Karpas-422 (cell line): ENCODE measurements at places on chromosomes 5 and 9. TPM values are rescaled to one million over a fixed set of nuclear protein-coding genes. Genes with fewer than 3 reads are reported as not detected.
A peak's percentile ranks its signal among the peaks of the same experiment; 100 is the strongest.

- no peak for DNase-seq
- H3K4me1 ChIP-seq: no peaks in the 10 kb centered on the region
- no peak overlapping the region for H3K27ac ChIP-seq
- H3K4me3 ChIP-seq: no peak overlapping the region
- H3K27me3 ChIP-seq: no peaks in the 10 kb centered on the region
- no peaks in the 10 kb centered on the region for H3K36me3 ChIP-seq
Observed at GRCh38 chr5:119651486-119651885, 22.1 kb downstream of the FAM170A start.

- H3K36me3 ChIP-seq: no peaks in the 10 kb centered on the region
- H3K4me3 ChIP-seq: no peak overlapping the region
- H3K27me3 ChIP-seq: no peaks in the 10 kb centered on the region
- DNase-seq: no peak
Observed at GRCh38 chr9:479304-479970, 264.8 kb downstream of the DOCK8 start.

GRCh38 chr5:98292496-98292895, 481.0 kb upstream of the RGMB start:
- no peak for DNase-seq
- H3K27me3 ChIP-seq: no peaks in the 10 kb centered on the region
- H3K4me3 ChIP-seq: no peak overlapping the region
- H3K4me1 ChIP-seq: peaks cover 2% of the 10 kb centered on the region
- no peaks in the 10 kb centered on the region for H3K36me3 ChIP-seq

- H3K27me3 ChIP-seq: no peaks in the 10 kb centered on the region
- peaks cover 97% of the 10 kb centered on the region for H3K4me1 ChIP-seq
- H3K4me3 ChIP-seq: peak overlapping the region; percentile 63
Observed at GRCh38 chr9:37337301-37337890, 85.1 kb upstream of the GRHPR start.

DNA sequence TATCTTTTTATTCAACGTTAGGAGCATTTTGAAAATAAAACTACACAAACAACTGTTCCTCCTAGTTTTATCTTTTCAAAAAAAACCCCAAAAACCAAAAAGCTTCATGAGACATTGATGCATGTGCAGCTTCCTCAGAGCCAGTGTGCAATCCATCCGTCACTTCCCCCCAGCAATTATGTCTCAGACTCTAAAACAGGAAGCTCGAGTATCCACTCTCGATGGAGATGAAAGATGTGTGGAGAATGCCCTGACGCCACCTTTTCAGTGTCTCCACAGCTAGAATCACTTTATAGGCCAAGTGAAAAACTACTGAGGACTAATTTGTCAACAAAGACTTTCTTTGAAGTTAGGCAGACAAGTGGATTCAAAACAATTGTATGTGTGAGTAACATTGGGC, 408.9 kb upstream of the SMARCA2 start:
- H3K36me3 ChIP-seq: no peaks in the 10 kb centered on the region
- H3K4me1 ChIP-seq: no peaks in the 10 kb centered on the region
- DNase-seq: no peak
- H3K27ac ChIP-seq: no peak overlapping the region
- no peak overlapping the region for H3K4me3 ChIP-seq
- no peaks in the 10 kb centered on the region for H3K27me3 ChIP-seq

GRCh38 chr5:15183520-15183919, 311.9 kb upstream of the ANKH start:
- H3K27me3 ChIP-seq: no peaks in the 10 kb centered on the region
- no peak overlapping the region for H3K27ac ChIP-seq
- no peaks in the 10 kb centered on the region for H3K4me1 ChIP-seq
- H3K36me3 ChIP-seq: no peaks in the 10 kb centered on the region

- DNase-seq: peak; percentile 94
- H3K36me3 ChIP-seq: no peaks in the 10 kb centered on the region
- no peak overlapping the region for H3K27ac ChIP-seq
- no peak overlapping the region for H3K4me3 ChIP-seq
Observed at GRCh38 chr9:68584189-68585033, 43.7 kb upstream of the TMEM252 start.

DNA sequence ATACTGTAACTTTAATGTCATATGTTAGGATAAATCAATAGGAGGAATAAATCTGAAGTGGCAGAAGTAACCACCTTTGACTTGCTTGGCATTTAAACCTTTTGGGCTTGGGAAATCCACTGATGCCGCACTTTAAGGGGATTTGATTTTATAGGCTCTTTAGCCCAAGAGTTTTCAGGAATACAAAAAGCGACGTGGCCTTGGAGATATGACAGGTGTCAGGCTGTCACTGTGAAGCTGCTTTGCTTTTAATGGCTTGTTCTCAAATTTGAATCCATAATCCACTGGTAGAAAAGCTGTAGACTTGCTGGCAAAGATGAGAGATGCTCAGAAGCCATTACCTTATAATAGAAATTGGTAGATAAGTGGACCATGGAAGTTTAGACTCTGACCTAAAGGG, 71.6 kb downstream of the GABRG2 start:
- no peak overlapping the region for H3K4me3 ChIP-seq
- no peak for DNase-seq
- no peaks in the 10 kb centered on the region for H3K4me1 ChIP-seq
- no peaks in the 10 kb centered on the region for H3K36me3 ChIP-seq

- no peak overlapping the region for H3K4me3 ChIP-seq
- no peak overlapping the region for H3K27ac ChIP-seq
- DNase-seq: peak; percentile 43
Observed at GRCh38 chr5:159343295-159344094, 13.2 kb upstream of the IL12B start.

DNA sequence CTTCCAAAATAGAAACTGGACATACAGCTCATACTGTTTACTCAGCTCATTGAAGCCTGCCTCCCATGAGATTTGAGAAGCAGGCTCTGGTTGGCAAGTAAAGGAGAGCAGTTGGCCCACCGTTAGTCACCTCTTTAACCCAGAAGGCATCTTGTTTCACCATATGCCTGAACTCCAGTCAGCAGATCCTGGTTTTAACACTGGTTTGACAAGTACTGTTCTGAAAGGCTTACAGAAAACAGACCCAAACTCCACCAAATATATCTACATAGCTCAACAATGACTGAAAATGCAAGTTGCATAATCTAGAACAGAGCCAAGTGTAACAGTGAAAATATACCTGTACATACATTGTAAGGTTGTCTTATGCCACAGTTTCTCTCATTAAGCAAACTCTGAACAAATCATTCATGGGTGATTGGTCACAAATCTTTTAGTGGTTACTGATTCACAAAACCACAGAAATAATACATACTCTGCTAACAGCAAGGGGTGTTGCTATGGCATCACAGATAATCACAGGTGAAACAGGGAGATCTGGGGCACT, 198.8 kb downstream of the BNC2 start:
- no peaks in the 10 kb centered on the region for H3K27me3 ChIP-seq
- H3K27ac ChIP-seq: no peak overlapping the region
- H3K4me1 ChIP-seq: no peaks in the 10 kb centered on the region
- no peak for DNase-seq
- H3K4me3 ChIP-seq: no peak overlapping the region

DNA sequence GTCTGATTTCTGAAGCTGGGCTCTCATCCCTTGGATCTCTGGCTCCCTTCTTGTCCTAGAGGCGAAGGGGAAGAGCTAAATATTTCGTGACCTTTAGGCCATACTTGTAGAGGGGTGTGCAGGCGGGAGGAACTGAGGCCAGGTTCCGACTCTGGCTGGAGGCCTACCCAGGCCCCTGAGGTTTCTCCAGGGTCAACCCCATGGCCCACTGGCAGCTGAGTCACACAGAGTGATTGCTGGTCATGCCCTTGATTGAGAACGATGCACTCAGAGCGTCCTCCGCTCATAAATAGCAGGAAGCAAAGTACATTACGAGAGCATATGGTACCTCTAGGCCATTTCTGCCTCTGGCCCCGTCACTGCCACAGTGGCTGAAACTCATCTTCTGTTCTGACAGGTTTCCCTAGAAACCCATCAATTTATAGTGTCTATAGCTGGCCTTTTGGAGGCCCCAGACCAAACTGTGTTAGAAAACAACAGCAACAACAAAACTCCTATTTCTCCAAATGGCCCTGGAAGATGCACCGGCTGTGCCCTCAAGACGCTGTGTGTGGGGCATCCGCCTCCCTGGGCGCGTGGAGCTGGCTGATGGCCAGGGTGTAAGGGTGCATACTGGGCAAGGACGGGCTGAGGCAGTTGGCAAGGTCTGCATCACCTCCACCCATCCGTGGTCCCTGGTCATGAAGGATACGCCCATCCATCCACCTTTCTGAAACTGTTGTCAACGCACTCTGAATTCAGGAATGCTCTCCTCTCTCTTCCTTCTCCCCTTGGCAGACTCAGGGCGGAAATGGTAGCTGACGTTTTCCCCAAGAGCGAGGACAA, 32.9 kb upstream of the FCN1 start:
- no peak overlapping the region for H3K27ac ChIP-seq
- no peaks in the 10 kb centered on the region for H3K4me1 ChIP-seq
- no peak overlapping the region for H3K4me3 ChIP-seq
- DNase-seq: no peak
- H3K36me3 ChIP-seq: no peaks in the 10 kb centered on the region

GRCh38 chr9:82495884-82496777, 507.6 kb downstream of the SPATA31D1 start:
- no peaks in the 10 kb centered on the region for H3K4me1 ChIP-seq
- H3K4me3 ChIP-seq: no peak overlapping the region
- no peak for DNase-seq
- no peaks in the 10 kb centered on the region for H3K27me3 ChIP-seq

- H3K4me1 ChIP-seq: no peaks in the 10 kb centered on the region
- no peak overlapping the region for H3K4me3 ChIP-seq
Observed at GRCh38 chr5:109998208-109998607, 308.5 kb downstream of the MAN2A1 start.

- no peaks in the 10 kb centered on the region for H3K27me3 ChIP-seq
- H3K4me1 ChIP-seq: peaks cover 74% of the 10 kb centered on the region
- peak overlapping the region; percentile 38 for H3K4me3 ChIP-seq
Observed at GRCh38 chr9:2253636-2254580, 238.8 kb downstream of the SMARCA2 start.

- no peaks in the 10 kb centered on the region for H3K36me3 ChIP-seq
- no peak within 1 kb of the TSS for H3K27ac ChIP-seq
- DNase-seq: no peak
- H3K4me3 ChIP-seq: no peak within 1 kb of the TSS
Observed at GRCh38 chr5:151686674-151687407, at the start of gene SPARC. SPARC (minus strand) TSS chr5:151686915; CDS start chr5:151676188, 10,727 bp downstream.

DNA sequence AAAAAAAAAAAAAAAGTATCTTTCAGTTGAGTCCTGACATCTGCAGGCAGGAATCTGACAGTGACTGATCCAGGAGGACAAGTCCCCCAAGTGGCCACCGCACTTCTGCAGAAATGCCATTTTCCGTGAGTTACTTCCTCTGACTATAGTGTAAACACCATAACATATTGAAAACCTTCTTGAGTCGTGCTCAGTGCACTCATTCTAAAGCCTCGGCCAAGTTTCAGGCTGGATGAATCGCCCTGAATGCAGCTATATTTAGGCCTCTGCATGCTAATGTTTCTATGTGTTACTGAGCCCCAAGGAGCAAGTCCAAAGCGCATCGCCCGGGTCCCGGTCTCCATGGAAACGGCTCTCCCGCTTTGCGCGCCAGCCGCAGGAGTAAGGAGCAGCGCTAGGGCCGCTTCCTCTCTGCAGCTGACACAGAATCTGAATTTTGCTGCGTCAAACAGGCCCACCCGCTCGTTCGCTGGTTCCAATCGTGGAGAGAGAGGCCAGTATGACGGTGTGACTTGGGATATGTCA, 335.4 kb downstream of the MSX2 start:
- DNase-seq: no peak
- no peaks in the 10 kb centered on the region for H3K4me1 ChIP-seq
- H3K4me3 ChIP-seq: no peak overlapping the region
- no peaks in the 10 kb centered on the region for H3K36me3 ChIP-seq
- no peaks in the 10 kb centered on the region for H3K27me3 ChIP-seq
- no peak overlapping the region for H3K27ac ChIP-seq

DNA sequence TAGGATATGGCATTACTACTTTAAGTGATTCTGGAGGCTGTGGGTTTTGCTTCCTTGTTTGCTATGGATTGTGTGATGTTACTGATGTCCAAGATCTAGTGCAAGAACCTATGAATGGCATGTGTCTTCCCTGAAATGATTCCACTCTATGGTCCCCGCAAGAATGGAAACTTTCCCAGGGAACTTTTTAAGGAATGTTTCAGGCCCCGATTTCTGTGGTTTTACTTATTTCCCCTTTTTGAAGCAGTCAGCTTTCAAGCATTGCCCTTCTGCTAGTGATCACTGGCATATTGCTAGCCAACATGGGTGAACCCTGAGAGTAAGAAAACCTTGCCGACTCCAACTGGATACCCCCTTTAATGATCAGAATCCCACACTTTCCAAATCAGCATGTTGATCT, 26.6 kb upstream of the CD180 start:
- no peak overlapping the region for H3K4me3 ChIP-seq
- peaks cover 17% of the 10 kb centered on the region for H3K4me1 ChIP-seq

- no peaks in the 10 kb centered on the region for H3K36me3 ChIP-seq
- no peak overlapping the region for H3K27ac ChIP-seq
- no peaks in the 10 kb centered on the region for H3K27me3 ChIP-seq
- H3K4me3 ChIP-seq: no peak overlapping the region
- peaks cover 11% of the 10 kb centered on the region for H3K4me1 ChIP-seq
Observed at GRCh38 chr5:153901449-153901848, 137.3 kb downstream of the FAM114A2 start.

DNA sequence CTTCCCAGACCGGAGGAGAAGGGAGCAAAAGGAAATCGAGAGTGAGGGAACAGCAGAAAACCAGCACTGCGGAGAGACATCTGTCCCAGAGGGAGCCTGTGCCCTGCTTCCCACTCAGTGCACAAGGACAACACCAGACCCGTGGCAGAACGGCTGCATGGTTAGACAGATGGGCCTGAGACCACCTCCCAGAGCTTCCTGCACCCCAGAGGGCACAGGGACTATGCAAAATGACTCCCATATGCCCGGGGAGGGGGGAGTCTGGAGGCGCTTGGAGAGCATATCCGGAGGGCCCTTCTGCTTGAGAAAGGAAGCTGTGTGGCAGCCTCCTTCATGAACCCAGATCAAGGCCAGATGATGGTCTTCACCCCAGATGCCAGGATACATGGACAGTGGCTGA, 26.6 kb downstream of the TLX3 start:
- H3K4me1 ChIP-seq: no peaks in the 10 kb centered on the region
- H3K27ac ChIP-seq: no peak overlapping the region
- no peaks in the 10 kb centered on the region; the same call in 1 of the 2 replicates for H3K27me3 ChIP-seq
- DNase-seq: no peak
- H3K36me3 ChIP-seq: no peaks in the 10 kb centered on the region
- no peak overlapping the region for H3K4me3 ChIP-seq

- H3K4me1 ChIP-seq: no peaks in the 10 kb centered on the region
- no peak overlapping the region for H3K4me3 ChIP-seq
- no peak overlapping the region for H3K27ac ChIP-seq
- H3K27me3 ChIP-seq: no peaks in the 10 kb centered on the region
- DNase-seq: no peak
- no peaks in the 10 kb centered on the region for H3K36me3 ChIP-seq
Observed at GRCh38 chr5:178381921-178382695, 149.5 kb upstream of the PHYKPL start.

Gene NPR2
- total RNA-seq: 8.5 and 18.0 TPM in 2 replicates

Gene OSMR
- 0.52 TPM in 1 of 2 replicates, not detected in the other for total RNA-seq

Gene STING1
- total RNA-seq: not detected in 2 replicates

Gene CD274
- total RNA-seq: 0.11 and 0.29 TPM in 2 replicates

Gene ITGA1
- total RNA-seq: not detected in 2 replicates

Gene SH2D3C
- total RNA-seq: 0.61 TPM in 1 of 2 replicates, not detected in the other
